Stimulated activated CD8-positive, alpha-beta memory T cell treated with anti-CD3 and anti-CD28 coated beads, Interleukin-4, amount 100 ng/mL, for 1 hour (primary cell): ENCODE measurements at places on chromosomes 6 and 20.

DNA sequence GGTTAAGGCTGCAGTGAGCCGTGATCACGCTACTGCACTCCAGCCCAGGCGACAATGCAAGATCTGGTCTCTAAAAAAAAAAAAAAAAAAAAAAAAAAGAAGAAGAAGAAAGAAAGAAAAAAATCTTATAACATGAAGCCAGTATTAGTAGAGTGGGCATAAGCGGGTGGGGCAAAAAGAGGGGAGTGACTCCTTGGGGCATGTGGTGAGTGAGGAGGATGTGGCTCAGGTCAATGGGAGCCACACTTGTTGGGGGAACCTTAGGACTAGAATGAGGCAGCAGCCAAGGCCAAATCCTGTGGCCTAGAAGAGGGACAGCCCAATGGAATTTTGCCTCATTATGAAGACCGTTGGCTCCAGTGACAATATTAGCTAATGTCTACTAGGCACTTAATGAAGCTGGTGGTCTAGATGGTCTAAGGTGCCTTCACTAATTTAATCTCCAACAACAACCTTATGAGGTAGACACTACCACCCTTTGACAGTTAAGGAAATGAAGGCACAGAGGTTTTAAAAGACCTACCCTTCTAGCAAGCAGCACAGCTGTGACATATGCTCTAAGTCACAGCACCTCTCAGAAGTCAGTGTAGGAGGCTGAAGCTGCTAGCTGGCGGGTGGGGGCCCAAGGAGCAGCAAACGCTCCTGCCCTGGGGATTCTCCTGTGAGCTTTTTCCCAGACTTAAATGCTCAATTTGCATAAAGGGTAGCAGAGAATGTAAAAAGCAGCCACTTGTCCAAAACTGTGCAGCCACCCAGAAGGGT lies 23.6 kb upstream of the ARMC12 start:
- DNase-seq = no peak

GRCh38 chr6:31246051-31246521 lies 25.8 kb downstream of the HLA-C start:
- DNase-seq = no peak

DNA sequence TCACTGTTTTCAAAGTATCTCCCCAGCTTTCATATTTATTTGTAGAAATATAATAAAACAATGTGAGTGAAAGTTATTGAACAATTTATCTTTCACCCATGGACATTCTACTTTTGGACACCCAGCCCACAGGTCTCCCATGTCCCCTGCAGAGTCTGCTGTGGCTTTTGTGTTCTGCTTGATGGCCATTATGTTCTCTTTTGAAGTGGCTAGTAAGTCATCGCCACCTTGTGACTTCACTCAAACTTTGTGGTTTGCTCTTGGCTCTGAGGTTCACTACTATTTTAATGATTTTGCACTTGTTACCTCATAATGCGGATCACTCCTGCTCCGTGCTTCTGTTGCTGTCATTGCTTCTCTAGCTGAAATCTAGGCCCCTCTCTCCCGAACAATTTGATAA lies 10.2 kb upstream of the DEFB113 start:
- DNase-seq = no peak

- no peak for DNase-seq
These were observed 34.7 kb downstream of the SUN5 start for GRCh38 chr20:32969356-32970114.

GRCh38 chr6:170050591-170051041 lies 240.3 kb downstream of the DLL1 start:
- no peak for DNase-seq

DNA sequence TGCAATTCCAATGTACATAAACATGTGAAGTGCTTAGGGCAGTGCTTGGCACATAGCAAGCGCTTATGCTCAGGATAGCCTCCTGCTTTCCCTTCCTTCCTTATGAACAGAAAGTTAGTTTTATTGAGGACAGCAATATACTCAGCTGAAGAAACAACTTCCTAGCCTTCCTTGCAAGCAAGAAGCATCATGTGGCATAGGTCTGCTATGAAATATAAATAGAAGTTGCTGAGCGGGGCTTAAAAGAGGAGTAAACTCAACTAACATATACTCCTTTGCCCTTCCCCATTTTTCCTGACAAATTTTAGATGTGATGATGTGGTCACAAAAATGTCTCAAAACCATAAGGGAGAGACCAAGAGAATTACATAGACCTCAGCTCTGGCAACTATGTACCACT lies 98.9 kb downstream of the KIF16B start:
- DNase-seq = no peak
